GM04504 (cell line): ENCODE measurements at places on chromosomes 12 and 14.

- no peak for DNase-seq
Observed at GRCh38 chr14:32203928-32204357, 874 bp upstream of the RNU6-8 start.

DNA sequence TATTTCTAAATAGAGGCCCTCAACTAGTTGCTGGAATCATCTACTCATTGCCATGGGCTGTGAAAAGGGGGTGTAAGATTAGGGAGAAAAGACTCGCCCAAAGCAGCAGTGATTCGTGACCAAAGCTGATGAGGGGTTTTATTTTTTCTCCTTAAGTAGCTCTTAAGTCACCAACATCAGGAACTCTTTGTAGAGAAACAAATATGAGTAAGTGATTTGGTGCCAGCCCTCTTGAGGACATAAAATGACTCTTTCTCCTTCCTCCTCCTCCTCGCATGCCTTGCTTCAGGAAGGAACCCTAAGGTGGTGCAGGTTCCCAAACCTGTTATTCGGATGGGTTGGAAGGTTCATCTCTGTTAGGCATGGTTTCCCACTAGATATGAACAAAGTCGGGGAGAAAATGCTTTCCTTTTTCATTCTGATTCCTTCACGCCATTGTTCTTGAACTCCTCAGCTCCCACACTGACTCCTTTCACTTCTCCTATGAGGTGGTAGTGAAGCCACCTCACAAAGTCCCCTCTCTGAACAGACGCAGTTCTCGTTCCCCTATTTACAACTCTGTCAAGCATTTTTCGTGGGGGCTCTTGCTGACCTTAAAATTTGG lies 113.4 kb downstream of the ETV6 start:
- DNase-seq = no peak

- DNase-seq = no peak
Observed at GRCh38 chr14:105221598-105222178, 26.6 kb upstream of the BTBD6 start.

GRCh38 chr12:43241986-43242385 lies 310.0 kb downstream of the ADAMTS20 start:
- no peak for DNase-seq
